ENCODE measurements at places on chromosomes 4 and X.

GRCh38 chrX:70240751-70241150 is 6.3 kb downstream of the AWAT1 start:
- DNase-seq: no peak

DNA sequence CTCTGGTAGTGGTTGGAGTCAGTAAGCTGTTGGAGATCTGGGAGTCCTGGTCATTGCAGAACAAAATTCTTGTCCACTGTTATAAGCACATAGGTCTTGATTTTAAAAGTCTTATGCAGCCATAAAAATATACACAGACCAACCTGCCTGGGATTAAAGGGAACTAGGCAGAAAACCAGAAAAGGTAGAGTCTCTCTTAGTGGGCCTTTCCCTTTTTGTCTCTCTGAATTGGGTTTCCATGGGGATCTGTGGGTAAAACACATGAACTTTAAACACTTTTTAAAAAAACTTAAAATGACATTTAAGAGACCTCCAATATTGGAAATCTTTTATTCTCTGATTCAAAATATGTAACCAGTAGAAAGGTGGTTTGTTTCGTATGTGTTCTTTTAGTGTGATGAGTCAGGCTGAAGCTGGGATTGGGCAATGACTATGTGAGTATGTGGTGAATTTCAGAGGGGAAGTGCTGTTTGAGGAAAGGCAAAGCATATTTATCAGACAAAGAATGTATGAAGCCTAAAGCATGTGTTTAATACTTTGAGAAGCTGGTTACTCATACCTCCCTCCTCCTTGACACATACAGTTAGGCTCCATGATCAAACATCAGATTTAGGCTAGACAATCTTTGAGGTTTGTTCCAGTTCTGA is 29.6 kb downstream of the SLC16A2 start:
- no peak for DNase-seq

DNA sequence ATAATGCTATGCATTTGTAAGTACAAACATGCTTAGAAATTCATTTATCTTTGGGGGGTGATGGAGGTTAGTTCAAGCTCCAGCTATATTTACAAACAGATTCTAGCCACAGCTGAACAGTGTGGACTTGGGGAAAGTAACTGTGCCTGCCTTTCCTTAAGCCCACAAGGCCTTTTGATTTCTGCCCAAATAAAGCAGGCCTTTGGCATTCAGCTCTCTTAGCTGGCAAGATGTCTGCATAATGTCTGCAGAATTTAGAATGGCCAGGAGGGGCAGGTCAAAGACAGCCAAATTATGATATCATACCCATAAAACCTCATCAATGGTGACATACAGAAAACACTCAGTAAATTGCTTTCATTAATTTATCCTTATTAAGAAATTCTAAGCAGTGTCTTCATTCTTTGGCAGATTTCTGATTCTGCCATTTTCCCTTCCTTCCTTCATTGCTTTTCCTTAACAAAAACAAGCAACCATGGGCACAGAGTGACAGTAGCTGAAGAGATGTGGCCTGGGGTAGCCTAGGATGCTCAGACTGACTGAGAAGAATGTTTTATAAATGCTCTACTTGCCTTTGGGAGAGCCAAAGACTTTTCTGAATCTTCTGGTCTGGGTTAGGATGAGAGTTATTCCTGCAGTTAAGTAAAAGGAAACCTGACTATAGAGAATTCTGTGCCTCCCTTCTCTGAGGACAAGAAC is 538.7 kb upstream of the NR3C2 start:
- no peak for DNase-seq

GRCh38 chr4:144355811-144356757 is 215.6 kb upstream of the GYPA start:
- peak; percentile 5 for DNase-seq

GRCh38 chr4:20839957-20840356 is 139.7 kb downstream of the PACRGL start:
- no peak for DNase-seq

GRCh38 chr4:128917781-128918180 is 108.3 kb downstream of the JADE1 start:
- DNase-seq: no peak

DNA sequence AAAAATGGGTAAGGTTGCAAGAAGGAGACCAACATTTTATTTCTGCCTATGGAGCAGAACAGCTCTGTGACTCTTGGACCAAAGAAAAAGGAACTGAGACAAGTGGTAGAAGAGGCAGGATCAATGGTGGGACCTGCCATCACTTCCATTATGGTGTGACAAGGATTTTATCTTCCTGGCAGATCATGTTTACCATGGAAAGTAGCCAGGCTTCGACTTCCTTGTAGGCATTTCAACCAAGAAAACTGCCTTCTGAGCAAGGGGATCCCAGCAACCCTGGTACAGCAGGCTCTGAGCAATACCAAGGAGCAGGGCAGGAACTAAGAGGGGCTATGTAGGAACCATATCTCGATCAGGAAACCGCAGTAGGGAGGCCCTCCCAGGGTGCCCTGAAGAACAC is 317.4 kb downstream of the IQCM start:
- DNase-seq: no peak

DNA sequence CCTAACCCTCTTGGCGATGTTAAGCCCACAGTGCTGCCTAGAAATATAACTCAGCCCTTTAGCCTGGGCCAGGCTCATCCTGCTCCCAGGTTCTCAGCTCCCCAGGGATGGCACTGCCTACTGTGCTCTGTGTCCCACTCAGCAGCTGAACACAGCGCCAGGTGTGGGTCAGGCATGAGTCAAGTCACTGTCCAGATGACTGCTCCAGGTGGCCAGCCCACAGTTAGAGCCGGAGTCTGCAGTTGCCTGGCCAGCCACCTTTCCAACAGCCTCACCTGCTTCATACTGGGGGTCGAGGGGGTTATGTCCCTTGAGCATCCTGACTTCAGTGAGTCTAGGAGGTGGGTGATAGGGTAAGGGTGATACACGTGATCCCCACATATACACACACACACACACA is 48.4 kb downstream of the TBC1D14 start:
- no peak for DNase-seq

DNA sequence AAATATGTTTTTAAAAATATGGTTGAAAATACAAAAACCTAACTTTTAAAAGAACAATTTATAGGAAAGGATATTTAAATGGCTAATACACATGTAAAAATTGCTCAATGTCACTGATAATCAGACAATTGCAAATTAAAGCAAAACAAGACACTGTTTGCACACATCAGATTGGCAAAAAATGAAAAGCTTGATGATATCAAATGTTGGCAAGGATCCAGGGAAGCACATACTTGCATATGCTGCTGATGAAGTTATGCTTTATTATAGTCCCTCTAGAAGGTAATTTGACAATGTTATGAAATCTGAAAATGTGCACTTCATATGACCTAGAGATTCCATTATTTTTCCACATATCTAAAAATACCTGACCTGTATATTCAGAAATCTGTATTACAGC is 45.7 kb upstream of the EPGN start:
- no peak for DNase-seq

DNA sequence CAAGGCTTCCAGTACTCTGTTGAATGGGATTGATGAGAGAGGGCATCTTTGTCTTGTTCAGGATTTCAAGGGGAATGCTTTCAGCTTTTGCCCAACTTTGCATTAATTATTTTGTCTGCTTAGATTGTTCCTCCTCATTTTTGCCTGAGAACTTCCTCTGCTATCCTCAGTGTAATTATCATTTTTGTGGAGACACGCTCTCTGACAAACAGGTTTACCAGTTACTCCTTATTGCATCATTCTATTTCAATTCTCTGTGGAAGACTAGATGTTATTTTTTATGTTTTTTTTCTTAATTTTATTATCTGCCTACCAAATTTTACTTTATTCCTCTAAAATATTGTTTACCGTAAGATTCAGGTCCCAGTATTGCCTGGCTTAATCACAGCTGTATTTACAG is 349.2 kb downstream of the ADGRL3 start:
- no peak for DNase-seq

- no peak for DNase-seq
Measured at GRCh38 chr4:89549907-89550306, 242.3 kb upstream of the GPRIN3 start.

DNA sequence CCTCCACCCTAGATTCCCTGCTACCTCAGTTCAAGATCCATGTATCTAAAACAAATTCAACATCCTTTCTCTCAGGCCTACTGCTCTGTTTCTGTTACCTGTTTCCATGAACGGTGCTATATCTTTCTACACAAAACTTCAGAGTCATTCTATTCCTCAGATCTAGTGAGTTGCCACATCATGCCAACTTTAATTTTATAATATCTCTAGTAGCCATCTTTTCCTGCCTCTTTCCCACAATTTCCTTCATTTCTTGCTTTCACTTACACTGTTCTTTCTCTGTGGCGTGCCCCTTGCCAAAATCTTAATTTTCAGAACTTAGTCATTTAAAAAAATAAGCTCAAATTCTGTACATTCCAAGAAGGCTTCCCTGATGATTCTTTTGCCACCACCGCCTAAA is 15.2 kb downstream of the GUCY1A1 start:
- DNase-seq: no peak

- DNase-seq: peak; percentile 10
Measured at GRCh38 chr4:807792-808191, 18.1 kb downstream of the CPLX1 start.

GRCh38 chr4:174522183-174523024 is at the start of gene HPGD:
HPGD (minus strand) TSS chr4:174522488; CDS start chr4:174522451, 37 bp downstream.
- DNase-seq: peak; percentile 79

- no peak for DNase-seq
Measured at GRCh38 chr4:108048997-108049396, 59.3 kb downstream of the HADH start.

Data from Caco-2 (cell line).